Activated naive CD4-positive, alpha-beta T cell (primary cell): ENCODE measurements at places on chromosomes 2 and 18.

DNA sequence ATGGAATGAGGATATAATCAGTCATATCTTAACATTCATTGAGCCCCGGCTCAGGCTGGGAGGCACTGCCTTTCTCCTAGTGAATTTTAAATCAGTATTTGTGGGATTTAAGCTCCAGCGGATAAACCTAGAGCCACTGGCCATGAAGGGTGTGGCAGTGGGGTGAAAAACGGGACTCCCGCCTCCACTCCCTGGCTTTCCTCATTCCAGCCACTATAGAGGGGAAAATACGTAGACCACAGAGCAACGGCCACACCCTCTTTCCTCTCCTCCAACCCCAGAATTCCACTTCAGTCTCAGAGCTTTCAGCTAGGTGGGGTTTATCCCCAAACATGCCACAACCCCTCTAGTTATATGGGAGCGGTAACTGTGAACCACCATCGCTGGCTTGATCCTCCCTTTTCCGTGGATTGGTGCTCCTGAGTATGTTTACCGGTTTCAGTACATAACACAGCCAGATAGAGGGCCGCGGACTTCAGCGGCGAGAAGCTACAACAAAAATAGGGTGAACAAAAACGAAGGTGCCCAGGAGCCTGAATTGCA lies 70.6 kb upstream of the ITGB6 start:
- no peak for DNase-seq

DNA sequence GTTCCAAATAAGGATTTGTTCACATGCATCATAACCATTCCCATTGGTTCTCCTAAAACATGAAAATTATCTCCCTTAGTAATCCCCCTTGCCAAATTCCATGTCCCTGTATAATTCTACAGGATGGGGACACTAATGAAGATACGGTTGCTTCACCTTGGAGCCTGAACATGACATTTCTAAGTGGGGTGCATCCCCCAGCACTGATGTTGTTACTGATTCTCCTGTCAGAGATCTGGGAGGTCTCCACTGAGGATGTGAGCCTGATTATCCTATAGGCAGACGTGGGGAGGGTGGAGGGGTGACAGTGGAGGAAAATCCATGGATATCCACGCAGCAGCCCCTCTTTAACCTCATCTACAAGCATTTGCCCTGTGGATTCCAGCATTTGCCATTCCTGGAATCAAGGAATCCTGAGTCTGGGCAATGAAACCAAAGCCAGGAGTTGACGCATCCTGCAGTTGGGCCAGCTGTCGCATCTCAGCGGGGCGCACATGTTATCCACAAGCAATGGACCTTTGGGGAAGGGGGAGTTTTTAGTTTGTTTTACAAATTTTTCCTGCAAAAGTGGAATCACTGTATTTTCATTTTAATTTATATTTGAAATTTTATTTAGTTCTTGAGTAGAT lies 57.3 kb downstream of the HK2 start:
- DNase-seq = no peak

- DNase-seq = no peak
Observed at GRCh38 chr2:220572385-220572784, 945.0 kb downstream of the SLC4A3 start.

- DNase-seq = no peak
Observed at GRCh38 chr2:19540739-19541525, 182.5 kb upstream of the OSR1 start.

DNA sequence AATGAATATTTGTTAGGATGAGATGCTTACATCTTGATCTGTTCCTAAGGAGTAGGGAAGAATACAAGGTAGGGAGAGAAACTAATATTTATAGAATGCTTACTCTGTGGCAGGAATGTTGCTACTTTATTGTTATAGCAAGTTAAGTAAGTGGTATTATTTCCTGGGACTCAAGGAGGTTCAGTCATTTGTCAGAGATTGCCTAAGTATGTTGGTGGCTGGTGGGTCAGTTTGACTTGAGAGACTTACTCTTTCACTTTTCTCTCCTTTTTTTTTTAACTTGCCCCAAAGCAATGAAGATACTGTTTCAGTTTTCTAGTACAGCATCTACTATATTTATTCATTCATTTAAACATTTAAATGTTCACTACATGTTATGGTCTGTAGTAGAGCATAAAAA lies 209.2 kb upstream of the STON1 start:
- no peak for DNase-seq

DNA sequence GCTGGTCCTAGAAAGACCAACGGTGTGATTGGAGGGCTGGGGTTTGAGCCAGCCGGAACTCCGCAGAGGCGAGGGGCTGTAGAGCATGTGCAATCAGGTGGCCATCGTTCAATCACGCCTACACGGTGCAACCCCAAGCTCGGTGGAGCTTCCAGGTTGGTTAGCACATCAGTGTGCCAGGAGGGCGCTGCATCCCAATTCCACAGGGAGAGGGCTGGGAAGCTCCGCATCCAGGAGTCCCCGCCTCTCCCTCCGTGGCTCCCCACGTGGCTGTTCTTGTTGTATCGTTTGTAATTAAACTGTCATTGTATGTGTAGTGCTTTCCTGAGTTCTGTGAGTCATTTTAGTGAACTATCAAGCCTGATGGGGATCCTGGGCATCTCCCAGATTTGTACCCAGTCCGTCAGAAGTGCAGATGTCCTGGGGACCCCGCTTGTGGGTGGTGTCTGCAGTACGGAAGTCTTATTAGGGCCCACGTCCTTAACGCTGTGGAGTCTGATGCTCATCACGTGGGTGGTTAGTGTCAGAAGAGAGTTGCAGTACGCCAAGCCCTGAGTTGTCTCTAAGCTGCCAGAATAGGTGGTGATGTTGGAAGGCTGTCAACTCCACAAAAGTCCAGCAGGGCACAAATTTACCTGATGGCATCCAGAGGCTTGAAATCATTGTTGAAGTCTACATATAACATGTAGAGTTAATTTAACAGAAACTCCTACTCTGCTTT lies 20.6 kb upstream of the AMMECR1L start:
- no peak for DNase-seq

DNA sequence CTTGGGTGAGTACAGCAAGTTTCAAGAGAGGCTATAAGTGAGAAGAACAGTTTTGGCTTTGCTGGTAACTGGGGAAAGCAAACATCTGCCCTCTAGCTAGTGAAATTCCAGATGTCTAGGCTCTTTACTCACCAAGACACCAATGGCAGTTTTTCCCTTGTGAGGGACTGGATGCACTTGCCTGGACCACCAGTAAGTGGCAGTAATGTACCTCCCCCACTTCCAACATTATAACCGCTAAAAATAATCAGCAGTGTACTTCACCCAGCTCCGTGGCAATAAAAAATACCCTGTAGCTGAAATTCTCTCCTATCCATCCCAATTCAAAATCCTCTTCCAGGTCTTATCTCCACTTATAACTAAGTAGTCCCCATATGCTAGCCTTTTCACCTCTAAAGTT lies 383.9 kb downstream of the ARHGAP15 start:
- no peak for DNase-seq

DNA sequence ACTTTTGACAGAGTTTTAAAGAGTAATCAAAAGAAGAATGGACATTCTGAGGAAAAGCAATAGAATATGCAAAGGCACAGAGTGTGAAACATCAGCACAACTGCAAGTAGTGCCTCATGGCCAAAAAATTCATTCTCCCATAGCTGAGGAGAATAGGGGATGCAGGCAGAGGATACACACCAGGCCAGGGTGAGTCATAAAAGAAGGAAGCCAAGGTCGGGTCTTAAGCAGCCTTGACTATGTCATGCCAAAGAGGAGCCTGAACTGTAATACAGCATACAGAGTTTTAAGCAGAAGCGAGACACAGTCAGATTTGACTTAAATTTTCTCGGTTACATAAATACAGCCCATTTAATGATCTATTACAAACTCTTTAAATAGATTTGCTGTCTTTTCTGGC lies 165.0 kb downstream of the LNPK start:
- DNase-seq = no peak

- DNase-seq = no peak
Observed at GRCh38 chr18:60266558-60266957, 106.0 kb downstream of the MC4R start.

DNA sequence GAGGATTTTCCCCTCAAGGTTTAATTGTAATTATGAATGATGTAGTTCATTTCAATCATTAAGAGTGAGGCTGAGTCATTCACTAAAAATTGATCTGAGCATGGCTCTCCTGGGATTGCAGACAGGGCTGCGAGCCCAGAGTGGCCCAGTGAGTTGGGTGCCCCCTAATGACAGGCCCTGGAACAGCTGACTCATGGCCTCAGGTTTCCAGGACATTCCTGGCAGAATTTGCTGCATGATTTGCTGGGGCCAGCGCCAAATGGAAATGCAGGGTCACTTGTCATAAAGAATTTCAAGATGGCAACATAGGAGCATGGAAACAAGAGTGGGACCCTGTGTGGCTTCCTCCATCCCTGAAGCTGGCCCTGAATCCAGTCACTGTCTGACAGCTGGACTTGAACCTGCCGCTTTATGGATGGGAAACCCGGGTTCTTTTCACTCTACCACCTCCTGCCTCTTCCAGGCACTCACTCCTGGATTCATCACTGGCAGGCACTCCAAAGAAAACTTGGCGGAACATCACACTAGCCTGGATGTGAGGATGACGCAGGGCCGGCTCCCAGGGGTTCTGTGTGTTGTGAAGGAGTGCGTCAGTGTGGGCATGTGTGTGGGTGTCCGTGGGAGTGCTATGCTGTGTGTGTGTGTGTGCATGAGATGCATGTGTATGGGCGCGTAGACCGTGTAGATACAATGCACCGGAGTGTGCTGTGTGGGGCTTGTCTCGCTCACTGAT lies 15.2 kb downstream of the OTOF start:
- DNase-seq = no peak

DNA sequence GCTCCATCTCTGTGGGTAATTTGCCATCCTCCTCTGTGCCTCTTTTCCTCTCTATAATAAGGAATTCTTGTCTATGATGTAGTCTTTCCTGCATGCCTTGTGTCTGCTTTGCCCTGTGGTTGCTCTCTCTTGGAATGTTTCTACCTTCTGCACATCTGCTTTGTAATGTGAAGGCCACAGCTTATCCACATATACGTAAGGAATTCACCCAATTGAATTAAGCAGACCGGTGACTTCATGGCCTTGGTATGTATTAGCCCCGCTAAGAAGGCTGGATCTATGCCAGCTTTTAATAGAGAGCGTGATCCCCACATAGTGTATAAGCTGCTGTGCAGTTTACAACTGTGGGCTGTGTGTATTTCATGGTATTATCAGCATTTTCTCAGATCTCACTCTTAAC lies 274.7 kb downstream of the RNF144A start:
- DNase-seq = no peak

DNA sequence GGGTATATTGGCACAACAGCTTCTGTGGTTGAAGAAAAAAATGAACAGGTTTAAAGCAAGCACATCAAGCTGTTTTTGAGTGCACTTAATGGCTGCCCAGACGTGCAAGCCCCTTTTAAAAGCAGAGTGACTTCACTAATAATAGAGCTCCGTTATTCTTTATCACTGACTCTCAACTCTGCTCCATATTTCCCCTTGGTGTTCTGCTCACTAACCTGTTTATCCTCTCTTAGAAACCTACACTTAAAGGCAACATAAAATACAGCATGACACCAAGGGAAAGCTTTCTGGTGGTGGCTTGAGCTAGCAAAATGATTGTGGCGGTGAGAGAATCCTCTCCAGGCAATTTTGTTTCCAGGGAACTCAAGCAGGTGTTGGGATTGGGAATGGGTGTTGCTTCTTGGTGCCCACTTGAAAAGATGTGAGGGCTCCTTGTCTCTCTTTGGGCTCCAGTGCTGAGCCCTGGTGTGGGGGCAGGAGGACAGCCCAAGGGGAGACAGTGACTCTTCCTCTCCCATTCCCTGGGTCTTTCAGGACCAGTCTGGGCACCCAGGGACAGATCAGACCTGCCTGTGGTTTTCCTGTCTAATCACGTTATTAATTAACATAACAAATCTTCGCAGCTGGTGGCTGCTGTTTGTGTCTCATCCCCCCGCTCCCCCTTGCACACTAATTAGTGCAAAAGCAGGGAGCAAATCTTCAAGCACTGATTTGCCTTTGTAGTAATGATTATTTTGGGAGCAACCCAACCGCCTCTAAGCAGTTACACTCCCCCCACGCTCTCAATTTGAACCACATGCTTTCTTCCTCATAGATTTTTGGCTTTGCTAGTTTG lies 289.4 kb upstream of the CXCR4 start:
- DNase-seq = no peak

- DNase-seq = no peak
Observed at GRCh38 chr2:173353556-173353955, 1.1 kb upstream of the CDCA7 start.

DNA sequence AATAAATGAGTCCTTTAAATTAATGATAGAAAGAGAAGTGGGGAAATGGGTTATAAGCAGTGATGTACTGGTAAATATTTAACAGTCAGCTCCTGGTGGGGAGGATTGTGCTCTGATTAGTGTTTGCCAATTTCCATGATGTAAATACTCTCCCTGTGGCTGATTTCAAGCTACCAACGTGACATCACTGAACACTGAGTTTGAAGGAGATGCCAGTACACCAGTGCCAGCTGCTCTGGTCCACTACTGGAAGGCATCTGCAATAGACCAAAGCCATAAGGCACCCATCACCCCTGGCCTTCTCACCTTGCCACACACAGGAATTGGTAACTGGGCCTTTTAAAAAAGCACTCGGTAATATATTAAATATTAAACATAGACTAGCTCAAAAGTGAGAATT lies 77.7 kb downstream of the TGOLN2 start:
- DNase-seq = no peak

DNA sequence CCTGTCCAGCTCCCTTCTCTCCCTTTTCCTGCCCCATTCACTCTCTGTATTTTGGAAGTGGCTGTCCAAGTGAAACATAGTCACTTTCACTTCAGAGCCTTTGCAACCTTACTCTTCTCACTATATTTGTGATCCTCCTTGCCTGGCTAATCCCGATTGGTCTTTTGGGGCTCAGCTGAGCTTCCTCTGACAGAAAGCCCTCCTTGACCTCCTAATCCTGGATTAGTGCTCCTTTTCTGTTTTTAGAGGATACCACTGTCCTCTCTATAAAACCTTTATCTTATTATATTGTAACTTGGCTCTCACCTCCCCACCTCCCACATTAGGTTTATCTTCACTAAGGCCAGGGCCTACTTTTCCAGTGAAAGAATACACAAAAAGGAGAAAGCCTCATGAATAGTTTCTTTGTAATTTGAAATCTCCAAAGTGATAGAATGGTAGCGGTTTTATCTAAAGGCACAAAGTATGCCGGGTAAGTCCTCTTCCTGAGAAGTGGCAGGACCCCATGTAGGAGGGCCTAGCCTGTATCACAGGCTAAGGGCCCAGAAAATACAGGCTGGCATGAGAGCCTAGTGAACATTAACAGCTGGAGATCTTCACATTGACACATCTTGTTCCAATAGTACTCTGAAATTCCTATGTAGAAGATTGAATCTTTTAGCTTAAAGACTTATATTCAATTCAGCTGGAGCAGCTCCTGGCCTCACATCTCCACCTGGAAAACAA lies 83.1 kb upstream of the GAREM1 start:
- no peak for DNase-seq

- no peak for DNase-seq
Observed at GRCh38 chr2:213119061-213119809, 32.2 kb downstream of the IKZF2 start.

DNA sequence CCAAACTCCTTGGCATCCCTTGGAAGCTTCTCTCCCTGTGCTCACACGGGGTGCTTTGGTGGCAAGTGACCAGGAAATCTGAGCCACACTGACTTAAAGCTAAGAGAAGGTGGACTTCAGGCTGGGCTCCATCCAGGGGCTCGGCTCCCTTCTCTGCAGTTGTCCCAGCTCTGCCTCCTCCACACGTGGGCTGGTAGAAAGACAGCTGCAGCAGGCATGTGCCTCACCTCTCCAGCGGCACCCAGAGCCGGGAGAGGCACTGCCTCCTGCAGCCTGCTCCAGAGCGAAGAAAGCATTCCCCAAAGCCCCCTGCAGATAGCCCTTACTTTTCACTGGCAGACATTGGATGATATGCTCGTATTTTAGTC lies 11.3 kb downstream of the KCNF1 start:
- no peak for DNase-seq
